NCI-H1417 treated with DMSO at 0.1 percent for 48 hours (cell line): ENCODE measurements at places on chromosomes 2 and 18.

GRCh38 chr2:100978582-100979191, 23.4 kb upstream of the RPL31 start:
- DNase-seq: no peak

GRCh38 chr2:133599211-133599803, 31.0 kb upstream of the NCKAP5 start:
- no peak for DNase-seq

DNA sequence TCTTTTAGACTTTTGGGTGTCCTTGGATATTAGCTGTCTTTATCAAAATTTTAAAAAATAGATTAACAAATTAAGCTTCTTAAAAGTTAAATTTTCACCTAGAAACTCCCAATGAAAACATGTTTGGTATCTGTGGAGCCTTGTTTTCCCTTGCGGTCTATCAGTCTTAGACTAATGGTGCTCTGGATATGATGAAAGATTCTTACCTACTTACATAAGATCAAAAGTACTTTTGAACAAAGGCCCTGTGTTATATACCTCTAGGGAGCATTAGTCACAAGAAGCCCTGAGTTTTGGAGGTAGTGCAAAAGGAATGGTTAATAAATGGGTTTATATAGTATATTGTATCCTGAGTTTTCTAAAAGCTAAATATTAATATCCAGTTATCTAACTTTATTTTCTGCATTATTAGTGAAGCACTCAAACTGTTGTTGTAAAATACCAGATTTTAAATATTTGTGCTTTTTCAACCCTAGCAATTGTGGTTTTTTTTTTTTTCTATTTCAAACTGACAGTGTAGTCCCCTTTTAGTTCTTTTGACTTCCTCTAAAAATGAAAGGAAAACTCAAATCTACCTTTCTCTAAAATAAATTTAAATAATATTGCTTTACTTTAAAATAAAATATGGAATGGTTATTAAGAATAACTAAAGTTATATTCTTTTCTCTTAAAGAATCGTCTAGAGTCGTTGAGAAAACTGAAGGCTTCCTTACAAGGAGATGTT, 18.1 kb downstream of the NDC80 start:
- DNase-seq: no peak

DNA sequence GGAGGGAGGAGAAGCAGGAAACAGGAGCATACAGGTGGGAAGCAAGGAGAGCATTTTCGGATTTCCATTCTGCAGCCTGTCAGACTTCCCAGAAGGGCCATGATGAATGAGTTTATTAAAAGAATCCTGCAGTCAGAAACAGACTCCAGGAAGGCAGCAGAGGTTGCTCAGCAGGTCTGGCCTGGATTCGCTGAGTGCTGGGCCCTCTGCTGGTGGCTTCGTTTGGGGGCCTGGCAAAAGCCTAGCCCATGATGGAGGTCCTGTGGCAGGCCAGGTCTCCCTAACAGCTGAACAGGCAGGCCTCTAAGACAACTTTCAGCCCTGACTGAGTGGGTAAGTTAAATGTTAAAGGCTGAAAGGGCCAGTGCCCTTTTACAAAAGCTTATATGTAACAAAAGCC, 108.2 kb upstream of the CAPN13 start:
- no peak for DNase-seq

GRCh38 chr18:60693426-60693825, 320.9 kb upstream of the MC4R start:
- no peak for DNase-seq

DNA sequence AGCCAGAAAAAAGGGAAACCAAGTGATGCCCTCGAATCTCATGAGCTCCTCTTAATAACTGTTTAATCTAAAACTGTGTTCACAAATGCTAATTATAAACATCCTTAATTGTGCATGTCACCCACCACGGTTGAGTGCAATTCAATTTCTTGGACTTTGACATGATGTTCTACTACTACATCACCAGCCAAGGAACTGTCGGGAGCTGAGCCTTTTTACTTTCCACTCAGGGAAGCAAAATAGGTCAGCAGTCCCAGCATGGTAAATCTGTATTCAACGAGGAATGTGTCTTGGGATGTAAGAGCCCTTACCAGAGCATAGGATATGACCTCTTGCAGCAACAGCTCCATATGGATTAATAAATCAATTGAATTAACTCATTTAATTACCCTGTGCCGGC, 20.8 kb upstream of the REG3G start:
- DNase-seq: no peak

- DNase-seq: no peak
Observed at GRCh38 chr2:101419096-101419663, 31.9 kb upstream of the CREG2 start.

DNA sequence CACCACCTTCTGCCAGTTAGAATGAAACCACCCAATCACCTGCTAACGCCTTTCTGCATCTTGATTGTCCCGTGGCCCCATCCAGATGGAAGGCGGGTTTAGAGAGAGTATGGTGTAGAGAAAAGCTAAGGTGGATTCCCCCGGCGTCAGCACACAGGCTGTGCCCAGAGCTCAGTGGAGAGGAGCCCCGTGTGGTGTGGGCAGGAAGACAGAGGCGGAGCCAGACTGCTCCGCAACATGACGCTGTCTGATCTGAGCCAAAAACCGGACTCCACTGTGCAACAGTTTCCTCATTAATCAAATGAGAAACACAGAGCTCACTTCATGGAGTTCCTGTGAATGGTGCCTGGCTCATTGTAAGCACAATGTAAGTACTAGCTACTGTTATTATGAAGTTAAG, 448.1 kb upstream of the SMIM21 start:
- no peak for DNase-seq

- DNase-seq: no peak
Observed at GRCh38 chr2:134319596-134320254, 65.9 kb downstream of the MGAT5 start.

- DNase-seq: no peak
Observed at GRCh38 chr2:94955702-94956101, 69.8 kb upstream of the MAL start.

GRCh38 chr2:9300214-9300613, 93.6 kb downstream of the ASAP2 start:
- no peak for DNase-seq

- no peak for DNase-seq
Observed at GRCh38 chr18:71221405-71221804, 932.6 kb downstream of the SOCS6 start.

DNA sequence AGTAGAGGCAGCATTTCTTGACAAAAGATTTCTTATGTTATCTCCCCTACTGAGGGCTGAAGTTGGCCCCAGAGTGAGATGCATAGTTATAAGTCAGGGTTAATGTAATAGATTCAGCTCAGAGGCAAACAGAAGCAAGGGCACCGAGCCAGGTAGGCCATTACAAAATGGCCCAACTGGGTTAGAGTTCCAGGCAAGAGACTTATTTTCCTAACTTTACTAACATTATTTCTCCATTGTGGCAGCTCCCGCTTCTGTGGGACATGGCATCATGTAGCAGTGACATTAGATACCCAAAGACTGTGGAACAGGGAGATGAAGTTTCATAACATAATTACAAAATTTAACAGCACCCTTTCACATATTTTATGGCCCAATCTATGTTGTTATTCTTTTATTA, 27.1 kb downstream of the TSPYL6 start:
- DNase-seq: no peak

- no peak for DNase-seq
Observed at GRCh38 chr2:213232649-213233437, 51.4 kb upstream of the SPAG16 start.

DNA sequence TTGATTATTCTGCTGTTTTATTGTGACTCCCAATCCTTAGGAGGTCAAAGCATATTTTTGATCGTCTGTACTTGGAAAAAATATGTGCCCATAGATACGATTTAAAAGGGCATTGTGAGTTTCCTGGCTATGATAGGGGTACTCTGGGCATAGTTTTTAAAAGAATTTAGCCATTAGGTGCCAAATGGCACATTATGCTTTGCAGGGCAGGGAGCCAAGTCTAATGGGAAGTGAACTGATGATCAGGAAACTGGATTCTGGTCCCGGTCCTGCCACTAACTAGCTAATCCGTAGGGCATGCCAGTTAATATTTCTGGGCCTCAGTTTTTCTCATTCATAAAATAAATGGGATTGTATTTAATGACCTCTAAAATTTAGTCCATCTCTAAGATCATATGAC, 189.3 kb downstream of the LTBP1 start:
- DNase-seq: no peak

DNA sequence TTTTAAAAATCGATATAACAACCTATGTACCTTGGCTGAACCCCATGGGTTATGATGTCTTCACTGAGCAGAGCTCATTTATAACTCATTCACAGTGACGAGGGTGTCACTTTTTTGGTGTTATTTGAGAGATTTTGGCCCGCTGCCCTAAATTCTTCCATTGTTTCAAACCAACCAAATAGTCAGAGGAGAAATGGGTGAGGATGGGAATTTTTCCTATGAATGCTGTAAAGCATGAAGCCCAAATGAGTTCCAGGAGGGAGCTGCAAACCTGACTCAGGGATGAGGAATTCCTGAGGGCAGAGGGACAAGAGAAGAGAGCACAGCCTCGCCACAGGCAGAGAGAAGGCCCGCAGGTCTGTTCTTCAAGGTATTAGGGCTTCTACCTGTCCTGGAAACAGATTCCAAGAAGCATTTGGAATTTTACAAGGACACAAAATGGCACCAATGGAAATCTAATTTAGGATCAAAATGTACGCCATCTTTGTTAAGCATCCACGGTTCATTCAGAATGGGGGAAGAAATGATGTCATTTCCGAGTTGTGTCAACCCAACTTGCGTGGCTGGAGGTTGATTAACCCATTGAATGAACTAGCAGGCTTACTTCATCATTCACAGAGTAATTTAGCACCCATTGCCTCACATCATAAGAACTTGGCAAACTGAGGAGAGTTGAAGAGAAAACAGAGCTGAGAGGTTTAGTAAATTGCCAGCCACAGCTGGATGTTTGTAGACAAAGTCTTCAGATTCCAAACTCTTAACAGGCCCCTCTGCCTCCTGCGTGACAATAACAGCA, 133.5 kb downstream of the LAMA3 start:
- DNase-seq: no peak

DNA sequence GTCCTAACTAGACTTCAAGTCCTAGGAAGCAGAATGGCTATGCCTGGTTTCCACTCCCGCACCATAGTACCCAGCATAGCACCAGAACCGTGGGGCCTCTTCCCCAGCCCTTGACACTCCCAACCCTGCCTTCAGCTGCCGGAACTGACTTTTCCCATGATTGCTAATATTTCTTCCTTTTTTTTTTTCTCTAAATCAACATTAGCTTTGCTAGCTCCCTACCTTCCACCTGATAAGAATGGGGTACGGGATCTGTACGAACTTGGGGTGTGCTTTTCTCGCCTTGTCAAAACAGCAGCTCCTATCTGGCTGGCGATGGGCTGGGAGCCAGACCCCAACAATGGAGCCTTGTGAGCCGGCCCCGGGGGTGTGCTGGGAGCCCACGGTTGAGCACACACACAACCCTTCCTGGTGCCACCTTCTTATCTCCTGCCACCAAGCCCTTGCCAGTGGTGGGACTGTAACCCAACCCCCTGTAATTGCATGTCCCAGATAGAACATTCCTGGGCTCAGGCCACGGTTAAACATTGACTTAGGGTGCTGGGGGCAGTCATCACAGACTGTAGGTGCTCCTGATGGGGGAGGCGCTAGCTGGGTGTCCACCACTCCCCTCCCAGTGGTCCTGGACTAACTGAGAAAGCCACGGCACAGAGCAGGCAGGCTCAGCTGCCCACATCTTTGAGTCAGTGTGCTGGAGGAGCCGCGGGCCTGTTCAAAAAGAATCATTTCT, 213.0 kb upstream of the HAAO start:
- DNase-seq: no peak

DNA sequence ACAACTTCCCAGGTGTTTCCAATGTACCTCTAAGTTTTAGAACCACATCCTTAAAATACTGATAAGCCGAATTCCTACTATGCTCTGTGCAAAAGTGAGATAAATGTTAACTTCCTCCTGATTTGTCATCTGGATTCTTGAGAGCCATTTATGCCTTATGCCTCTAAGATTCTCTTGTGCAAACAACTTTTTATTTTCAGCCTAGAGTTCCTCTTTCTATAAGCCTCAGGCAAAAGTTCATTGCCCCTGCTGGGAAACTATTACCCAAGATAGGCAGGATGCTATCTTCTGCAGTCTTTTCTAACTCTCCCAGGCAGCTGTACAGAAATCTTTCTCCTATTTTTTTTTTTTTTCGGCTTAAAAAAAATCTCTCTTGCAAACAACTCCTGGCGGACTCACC, 216.1 kb downstream of the KCNJ3 start:
- no peak for DNase-seq

DNA sequence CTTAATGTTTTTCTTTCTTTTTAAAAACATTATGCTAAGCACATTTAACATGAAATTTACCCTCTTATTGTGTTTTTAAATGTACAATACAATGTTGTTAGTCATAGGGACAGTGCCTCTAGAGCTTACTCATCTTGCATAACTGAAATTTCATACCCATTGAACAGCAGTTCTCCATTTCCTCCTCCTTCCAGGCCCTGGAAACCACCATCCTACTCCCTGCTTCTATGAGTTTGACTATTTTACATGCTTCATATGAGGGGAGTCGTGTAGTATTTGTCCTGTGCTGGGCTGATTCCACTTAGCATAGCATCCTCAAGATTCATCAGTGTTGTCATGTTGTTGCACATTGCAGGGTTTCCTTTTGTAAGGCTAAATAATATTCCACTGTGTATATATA, 92.6 kb downstream of the SPATS2L start:
- DNase-seq: no peak

DNA sequence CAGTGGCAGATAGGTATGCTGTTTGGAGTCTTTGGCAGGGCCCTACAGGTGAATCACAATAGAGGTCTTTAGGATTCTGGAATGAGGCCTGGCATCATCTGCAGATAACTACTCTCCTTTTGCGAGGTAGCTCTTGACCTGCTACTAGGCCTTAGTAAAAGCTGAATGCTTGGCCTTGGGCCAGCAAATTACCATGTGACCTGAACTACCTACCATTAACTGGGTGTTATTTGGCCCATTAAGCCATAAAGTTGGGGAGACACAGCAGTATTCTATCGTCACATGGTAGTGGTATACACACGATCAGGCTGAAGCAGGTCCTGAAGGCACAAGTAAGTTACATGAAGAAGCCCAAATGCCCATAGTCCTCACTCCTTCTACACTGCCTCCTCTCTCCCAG, 178.2 kb downstream of the PPP1R1C start:
- no peak for DNase-seq

GRCh38 chr2:127520424-127520823, 5.9 kb downstream of the IWS1 start:
- no peak for DNase-seq

DNA sequence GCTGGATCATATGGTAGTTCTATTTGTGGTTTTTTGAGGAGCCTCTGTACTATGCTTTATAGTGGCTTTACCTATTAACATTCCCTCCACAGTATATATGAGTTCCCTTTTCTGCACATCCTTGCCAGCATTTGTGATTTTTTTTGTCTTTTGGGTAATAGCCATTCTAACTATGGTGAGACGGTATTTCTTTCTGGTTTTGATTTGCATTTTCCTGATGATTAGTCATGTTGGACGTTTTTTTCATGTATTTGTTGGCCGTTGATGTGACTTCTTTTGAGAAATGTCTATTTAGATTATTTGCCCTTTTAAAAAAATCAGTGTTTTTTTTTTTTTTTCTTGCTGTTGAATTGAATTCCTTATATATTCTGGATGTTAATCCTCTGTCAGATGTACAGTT, 31.1 kb downstream of the ACTR3 start:
- no peak for DNase-seq

GRCh38 chr2:106142683-106143082, 51.4 kb downstream of the UXS1 start:
- DNase-seq: no peak
